HuH-7 (cell line): ENCODE measurements at places on chromosomes 2 and 18.
A peak's percentile ranks its signal among the peaks of the same experiment; 100 is the strongest.

DNA sequence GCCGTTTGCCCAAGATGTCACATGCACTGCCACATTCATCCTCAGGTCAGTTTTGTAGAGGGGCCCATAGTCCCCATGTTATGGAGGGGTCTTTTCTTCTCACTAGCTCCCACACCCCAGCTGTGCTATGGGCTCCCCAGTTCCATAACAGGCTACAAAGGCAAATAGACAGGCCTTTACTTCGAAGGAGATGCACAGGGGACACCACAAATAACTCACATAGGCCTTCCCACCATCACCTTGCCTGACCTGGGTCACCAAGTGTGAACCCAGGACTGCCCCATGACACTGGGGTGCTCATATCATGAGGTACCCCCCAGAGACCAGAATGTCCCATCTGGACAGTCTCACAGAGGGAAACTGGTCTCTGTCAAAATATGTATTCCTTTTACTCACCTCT lies 15.0 kb upstream of the INO80C start:
- no peak for DNase-seq

DNA sequence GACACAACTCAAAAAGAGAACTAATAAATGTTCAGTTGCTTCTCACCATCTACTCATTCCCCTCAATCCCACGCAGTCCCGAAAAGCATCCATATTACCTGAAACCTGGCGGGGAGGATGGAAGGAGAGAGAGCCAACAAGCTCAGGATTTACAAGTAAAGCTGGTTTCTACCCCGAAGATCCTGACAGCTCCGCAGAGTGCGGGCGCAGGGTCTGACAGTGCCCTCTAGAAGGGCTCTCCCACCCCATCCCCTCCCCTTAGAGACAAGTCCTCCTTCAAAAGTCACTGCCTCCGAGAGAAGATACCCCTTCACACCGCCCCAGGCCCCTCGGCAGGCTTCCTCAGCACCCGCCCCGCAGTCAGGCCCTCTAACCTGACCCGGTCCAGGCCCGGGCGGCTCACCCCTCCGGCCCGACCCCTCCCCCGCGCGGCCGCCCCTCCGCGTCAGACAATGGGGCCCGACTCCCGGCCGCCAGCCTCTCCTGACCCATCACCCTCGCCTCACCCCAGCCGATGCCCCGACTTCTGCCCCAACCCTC lies 550 bp downstream of the RAB1A start:
- peak; percentile 18 for DNase-seq

DNA sequence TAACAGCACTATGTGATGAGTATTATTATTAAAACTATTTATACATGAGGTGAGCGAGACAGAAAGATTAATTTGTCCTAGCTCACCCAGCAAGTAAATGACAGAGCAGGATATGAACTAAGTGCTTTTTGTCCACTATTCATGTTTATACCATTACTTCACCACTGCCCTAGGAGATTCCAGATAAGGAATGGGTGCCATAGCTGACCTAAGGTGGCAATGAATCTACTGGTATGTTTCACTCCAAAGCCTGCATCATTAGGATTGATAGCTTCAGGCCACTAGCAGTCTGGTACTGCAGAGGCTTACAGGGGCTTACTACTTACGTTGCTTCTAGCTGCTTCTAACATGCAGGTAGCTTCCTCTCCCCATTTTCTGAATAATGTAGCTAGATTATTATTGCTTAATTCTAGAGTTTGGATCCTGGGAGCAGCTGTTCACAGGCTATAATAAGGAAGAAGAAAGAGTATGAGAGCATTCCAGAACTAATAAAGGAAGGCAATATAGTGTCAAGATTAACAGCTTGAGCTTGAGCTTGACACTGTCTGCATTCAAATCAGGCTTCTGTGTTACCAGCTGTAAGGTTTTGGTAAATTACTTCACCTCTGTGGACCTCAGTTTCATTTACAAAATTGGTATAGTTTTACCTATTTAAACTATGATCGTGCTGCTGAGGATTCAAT lies 153.7 kb downstream of the GALNT3 start:
- no peak for DNase-seq

GRCh38 chr18:76265497-76266235 lies 229.4 kb downstream of the ZNF516 start:
- DNase-seq, result no peak

DNA sequence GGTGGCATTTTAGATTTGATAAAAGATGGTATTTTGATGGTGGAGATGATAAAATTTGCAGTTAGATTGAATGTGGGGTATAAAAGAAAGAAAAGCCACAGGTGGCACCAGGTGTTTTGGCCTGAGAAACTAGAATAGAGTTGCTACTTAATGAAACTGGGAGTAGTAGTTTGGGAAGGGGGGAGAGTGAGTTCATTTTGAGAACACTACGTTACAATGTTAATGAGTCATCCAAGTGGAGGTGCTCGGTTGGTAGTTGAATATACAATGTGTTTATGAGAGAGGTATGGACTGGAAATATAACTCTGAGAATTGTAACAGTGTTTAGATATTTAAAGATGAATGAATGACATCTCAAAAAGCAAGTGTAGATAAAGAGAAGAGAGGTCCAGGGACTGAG lies 26.4 kb downstream of the EPG5 start:
- DNase-seq, result no peak

- no peak for DNase-seq
Observed at GRCh38 chr2:143603035-143603655, 473.9 kb downstream of the ARHGAP15 start.

DNA sequence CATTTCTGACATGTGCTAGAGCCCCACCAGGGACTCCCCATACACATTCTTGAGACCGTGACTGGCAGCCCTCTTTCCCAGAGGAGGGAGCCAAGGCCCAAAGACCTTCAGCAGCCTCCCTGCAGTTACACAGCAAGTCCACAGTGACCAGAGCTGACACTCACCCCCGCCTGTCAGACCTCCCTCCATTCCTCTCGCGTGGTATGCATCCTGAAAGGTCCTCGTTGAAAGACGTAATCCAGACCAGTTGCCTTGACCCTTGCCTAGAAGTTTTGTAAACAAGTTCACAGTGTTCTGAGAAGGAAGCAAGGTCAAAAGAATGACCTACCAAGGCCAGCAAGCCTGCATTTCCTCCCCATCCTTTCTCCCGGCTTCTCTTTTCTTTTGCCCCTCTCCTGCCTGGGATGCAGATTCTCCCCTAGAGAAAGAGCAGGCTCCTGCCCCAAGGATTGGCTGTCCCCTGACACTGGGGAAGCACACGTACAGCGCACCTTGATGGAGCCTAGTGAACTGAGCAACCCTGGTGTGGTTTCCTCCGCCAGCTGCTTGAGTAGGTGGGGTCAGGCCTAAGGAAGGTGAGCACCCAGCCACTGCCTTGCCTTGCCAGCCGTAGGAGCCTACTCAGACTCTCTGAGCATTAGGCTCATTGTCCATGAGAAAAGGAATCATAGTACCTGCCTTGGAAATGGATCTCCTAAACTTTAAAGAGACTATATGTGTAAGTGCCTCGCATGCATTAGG lies 18.3 kb downstream of the TRIB2 start:
- no peak for DNase-seq

GRCh38 chr2:629961-630360 lies 47.2 kb downstream of the TMEM18 start:
- DNase-seq, result no peak

DNA sequence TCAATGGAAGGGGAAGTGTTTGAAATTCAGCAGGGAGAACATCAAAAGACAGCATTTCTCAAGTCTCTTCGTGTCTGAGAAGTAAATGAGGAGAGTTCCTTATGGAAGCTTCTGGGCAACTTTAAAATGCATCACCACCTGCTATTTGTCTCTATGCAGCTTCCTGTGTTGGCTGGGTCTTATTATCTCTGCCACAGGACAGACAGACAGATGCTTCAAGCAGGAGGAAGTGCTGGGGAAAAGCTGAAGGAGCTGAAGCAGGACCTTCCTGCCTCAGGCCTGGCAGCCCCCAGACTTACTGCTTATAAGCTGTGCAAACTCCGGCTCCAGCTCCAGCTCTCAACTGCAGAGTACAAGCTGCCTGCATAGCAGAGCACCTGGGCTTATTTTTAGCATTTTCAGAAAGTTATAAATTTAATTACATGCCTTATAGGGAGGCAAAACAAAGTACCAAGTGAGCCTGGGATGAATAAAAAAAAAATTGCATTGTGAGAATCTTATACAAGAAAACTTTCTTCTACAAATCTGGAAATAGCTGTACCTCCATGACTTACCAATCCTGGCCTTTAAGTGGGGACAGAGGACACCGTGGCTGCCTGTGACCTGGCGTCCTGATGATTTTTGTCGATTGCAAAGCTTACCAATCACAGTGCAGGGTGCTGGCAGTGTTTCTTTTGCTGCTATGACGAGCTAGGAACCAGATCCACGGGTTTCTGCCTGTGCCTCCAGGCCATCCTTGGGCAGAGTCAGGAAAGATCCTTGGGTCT lies 206.3 kb downstream of the SEPTIN10 start:
- DNase-seq, result no peak

DNA sequence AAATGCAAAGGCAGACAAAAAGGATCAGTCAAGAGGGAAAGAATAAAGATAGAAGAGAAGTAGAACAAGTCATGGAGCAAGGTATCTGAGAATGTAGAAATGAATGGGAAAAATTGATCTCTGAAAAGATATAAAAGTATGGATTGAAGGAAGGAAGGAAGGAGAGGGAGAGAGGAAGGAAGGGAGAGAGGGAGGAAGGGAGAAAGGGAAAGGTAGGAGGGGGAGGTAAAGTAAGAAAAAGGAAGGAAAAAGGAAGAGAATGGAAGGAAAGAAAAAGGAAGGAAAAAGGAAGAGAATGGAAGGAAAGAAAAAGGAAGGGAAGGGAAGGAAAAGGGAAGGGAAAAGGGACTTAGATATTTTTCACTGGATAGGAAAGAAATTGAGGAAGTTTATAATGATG lies 31.5 kb upstream of the TTC21B start:
- no peak for DNase-seq
